ENCODE measurements at places on chromosomes 12 and 14.

GRCh38 chr14:55562135-55562534, 17.9 kb upstream of the KTN1 start:
- DNase-seq, result no peak

DNA sequence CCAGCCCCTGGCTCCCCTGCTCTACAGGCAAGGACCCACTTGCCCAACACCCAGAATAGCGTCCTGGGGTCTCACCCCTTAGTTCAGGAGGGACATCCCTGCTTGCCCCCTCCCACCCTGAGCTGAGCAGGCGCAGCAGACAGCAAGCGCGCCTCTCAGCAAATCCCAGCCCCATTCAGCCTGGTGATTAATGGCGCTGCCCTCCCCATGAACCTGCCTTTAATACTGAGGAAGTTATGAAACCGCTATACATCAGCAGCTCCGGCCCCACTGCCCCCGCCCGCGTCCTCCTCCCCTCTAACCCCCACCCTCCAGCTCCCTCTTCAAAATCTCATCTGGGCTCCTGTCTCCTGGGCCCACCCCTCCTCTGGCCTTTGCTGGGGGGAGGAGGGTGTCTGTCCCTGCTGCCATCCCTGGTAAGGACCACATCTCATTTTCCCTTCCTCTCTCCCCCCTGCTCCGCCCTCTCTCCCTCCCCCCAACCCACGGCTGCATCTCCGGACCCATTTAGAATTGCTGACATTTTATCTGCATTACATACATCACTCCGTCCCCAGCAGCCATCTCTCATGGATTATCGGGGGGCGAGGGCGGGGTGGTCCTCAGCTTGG, 7.1 kb upstream of the SMUG1 start:
- peak; percentile 91 for DNase-seq

GRCh38 chr12:106655577-106655976, 72.8 kb downstream of the RFX4 start:
- peak; percentile 15 for DNase-seq

- peak; percentile 82 for DNase-seq
These were observed 60.6 kb downstream of the PTPRB start for GRCh38 chr12:70576341-70577282.

GRCh38 chr14:80310938-80311750, 99.8 kb upstream of the DIO2 start:
- peak; percentile 72 for DNase-seq

Measured in iris pigment epithelial cell (primary cell).